Mesothelial cell of epicardium (in vitro differentiated cells): ENCODE measurements at places on chromosomes 13 and 19. TPM values are rescaled to one million over a fixed set of nuclear protein-coding genes. Genes with fewer than 3 reads are reported as not detected.
A peak's percentile ranks its signal among the peaks of the same experiment; 100 is the strongest.

GRCh38 chr19:1998712-1999708, 16.5 kb downstream of the BTBD2 start:
- no peak overlapping the region for H3K4me3 ChIP-seq
- H3K36me3 ChIP-seq = peaks cover 37% of the 10 kb centered on the region
- no peak for DNase-seq
- H3K27ac ChIP-seq = no peak overlapping the region
- peaks cover 4% of the 10 kb centered on the region for H3K4me1 ChIP-seq

DNA sequence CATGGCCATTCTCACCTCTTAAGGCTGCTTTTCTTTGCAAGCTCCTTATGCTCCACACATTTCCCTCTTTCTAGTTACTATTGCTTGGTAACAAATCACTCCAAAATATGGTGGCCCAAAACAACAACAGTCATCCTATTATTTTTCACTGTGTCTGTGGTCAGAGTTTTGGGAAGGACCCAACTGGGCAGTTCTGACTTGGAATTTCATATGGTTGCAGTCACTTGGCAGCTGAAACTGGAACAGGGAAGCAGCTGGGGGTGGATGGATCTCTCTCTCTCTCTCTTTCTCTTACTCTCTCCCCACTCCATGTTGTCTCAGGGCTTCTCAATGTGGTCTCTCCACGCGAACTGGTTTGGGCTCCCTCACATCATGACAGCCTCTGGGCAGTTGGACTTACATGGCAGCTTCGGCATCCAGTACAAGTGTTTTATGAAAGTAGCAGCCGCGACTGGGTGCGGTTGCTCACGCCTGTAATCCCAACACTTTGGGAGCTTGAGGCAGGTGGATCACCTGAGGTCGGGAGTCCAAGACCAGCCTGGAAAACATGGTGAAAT, 39.6 kb downstream of the NUMBL start:
- DNase-seq = no peak
- no peaks in the 10 kb centered on the region for H3K27me3 ChIP-seq
- no peak overlapping the region for H3K27ac ChIP-seq
- no peak overlapping the region for H3K4me3 ChIP-seq
- H3K4me1 ChIP-seq = peaks cover 9% of the 10 kb centered on the region

DNA sequence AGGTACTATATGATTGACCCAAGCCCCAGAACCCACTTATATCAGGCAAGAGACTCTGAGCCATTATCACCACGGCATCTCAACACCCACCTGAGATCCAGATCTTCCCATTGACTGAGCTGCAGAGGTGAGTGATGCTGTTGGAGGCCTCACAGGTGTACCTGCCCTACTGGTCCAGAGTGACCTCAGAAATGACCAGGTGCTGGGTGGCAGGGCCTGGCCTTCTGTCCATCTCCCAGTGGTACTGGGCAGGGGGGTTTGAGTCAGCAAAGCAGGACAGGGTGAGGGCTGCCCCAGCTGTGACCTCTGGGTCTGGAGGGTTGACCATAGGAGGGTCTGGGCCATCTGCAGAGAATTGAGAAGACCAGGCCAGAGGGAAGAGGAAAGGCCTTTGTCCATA, 13.2 kb upstream of the CEACAM20 start:
- H3K36me3 ChIP-seq = no peaks in the 10 kb centered on the region
- H3K4me1 ChIP-seq = no peaks in the 10 kb centered on the region
- peaks cover 14% of the 10 kb centered on the region for H3K27me3 ChIP-seq
- H3K4me3 ChIP-seq = no peak overlapping the region

GRCh38 chr19:45492627-45493470, 4.0 kb downstream of the RTN2 start:
- DNase-seq = peak; percentile 54
- peaks cover 20% of the 10 kb centered on the region for H3K27me3 ChIP-seq
- peak overlapping the region; percentile 81 for H3K27ac ChIP-seq
- H3K4me1 ChIP-seq = peaks cover 14% of the 10 kb centered on the region

Gene OR7A5
- total RNA-seq = not detected in 3 replicates
